ENCODE measurements at places on chromosomes 4 and X.

- no peak for DNase-seq
Observed at GRCh38 chrX:130539721-130540321, 138.0 kb downstream of the RBMX2 start.

DNA sequence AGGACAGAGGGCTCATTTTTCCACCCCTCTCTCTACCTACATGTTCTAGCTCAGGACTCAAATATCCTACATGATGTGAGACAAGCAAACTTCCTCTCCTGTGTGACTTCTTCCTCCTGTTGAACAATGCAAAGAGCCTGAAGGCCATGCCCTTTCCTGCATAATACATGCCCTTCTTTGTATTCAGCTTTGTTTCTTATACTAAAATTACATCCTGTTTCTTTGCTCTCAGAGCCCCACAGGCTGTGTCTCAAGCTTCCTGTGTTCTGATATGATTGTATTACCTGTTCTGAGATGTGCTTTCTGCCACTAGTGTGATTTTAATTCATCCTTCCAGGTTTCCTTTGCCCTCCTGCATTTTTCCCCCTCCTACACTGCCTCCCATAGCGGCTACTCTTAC, 166.4 kb upstream of the AFF2 start:
- no peak for DNase-seq

DNA sequence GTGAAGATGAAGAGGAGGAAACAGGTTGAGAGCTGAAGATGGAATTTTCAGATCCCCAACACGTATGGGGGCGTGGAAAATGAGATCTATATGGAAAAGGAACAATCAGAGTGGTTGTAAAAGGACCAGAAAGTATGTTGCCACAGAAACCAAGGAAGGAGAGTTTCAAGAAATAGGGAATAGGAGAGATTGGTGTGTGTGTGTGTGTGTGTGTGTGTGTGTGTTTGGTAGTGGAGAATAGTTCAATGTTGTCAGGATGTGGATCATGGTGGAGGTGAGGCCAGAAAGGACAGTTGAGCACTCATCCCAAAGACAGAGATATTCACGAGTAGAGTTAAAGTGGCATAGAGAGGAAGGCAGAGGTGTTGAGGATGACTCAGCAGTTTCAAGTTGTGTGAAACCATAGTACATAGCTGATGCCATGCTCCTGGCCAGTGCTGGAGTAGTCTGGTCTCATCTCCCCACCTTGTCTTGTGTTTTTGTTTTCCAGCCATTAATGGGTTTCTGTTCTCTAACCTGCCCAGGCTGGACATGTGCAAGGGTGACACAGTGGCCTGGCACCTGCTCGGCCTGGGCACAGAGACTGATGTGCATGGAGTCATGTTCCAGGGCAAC, 36.1 kb downstream of the HEPH start:
- DNase-seq = no peak

DNA sequence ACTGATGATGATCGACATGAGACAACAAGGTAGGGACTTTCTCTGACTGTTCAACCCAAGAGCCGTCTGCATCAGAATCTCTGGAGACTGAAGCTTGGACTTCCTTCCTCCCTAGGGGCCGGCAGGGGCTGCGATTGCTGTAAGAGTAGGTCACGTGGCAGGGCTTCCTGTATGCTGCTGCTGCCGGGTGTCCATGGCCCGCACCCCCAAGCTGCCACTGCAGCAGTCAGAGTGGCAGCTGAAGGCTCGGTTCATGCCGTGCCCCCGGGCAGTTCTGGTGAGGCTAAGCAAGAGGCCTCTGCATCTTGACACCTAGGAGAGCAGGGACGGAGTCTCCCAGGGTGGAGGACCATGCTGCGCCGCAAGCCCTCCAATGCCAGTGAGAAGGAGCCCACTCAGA, at the start of gene SASH3:
Gene SASH3, plus strand, starts transcription at position 203 of the 400 bp plus-strand sequence. Its CDS starts 149 bp downstream, at position 352.
- DNase-seq = peak; percentile 58

- DNase-seq = no peak
Observed at GRCh38 chr4:10245751-10246150, 129.2 kb upstream of the WDR1 start.

- no peak for DNase-seq
Observed at GRCh38 chr4:175277816-175278215, 359.7 kb downstream of the ADAM29 start.

- no peak for DNase-seq
Observed at GRCh38 chr4:75547647-75548387, 8.0 kb upstream of the ODAPH start.

DNA sequence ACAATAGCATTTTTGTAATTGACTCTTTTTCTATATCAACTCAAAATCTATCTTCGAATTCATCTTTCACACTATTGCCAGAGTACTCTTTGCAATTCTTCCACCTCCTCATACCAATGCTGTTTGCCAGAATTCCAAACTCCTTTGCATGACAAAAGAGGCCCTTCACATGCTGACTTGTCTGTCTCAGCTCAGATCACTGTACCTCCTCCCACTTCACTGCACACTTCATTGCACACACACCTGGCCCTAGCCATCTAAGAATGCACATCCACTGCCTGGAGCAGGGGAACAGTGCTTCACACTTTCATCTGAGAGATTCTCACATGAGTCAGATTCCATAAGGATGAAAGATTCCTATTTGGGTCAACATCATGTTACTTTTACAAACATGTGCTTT, 56.5 kb downstream of the PRDM5 start:
- DNase-seq = no peak

- no peak for DNase-seq
Observed at GRCh38 chr4:1750381-1751154, 29.2 kb downstream of the TACC3 start.

GRCh38 chr4:147954850-147955249, 223.0 kb downstream of the ARHGAP10 start:
- DNase-seq = no peak

- DNase-seq = no peak
Observed at GRCh38 chrX:112839856-112840255, 775 bp downstream of the AMOT start.

- no peak for DNase-seq
Observed at GRCh38 chr4:14168919-14169318, 541.4 kb upstream of the BOD1L1 start.

- no peak for DNase-seq
Observed at GRCh38 chr4:161197912-161198311, 965.9 kb downstream of the FSTL5 start.

DNA sequence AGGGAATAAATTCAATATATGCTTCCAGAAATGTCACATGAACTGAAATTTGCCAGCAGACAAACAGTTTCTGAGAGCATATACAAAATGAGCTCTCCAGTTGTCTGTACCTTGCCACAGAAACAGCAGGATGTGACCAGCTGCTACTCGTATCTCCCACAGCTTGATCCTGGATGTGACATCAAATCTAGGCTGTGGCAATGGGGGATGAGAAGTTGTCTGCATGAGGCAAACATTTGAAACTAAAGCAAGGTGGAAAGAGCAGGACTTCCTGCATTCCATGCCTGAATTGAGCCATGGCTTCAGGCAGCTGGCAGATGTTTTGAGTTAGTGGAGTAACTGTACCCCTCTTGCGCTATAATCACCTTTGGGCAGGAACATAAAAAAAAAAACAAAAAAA, 1724.0 kb downstream of the RPA4 start:
- DNase-seq = no peak

- DNase-seq = no peak
Observed at GRCh38 chr4:110878956-110879355, 256.1 kb upstream of the PITX2 start.

- DNase-seq = no peak
Observed at GRCh38 chr4:48594180-48594579, 104.1 kb downstream of the ZAR1 start.

GRCh38 chrX:108344216-108344615, 94.0 kb downstream of the COL4A6 start:
- DNase-seq = no peak

DNA sequence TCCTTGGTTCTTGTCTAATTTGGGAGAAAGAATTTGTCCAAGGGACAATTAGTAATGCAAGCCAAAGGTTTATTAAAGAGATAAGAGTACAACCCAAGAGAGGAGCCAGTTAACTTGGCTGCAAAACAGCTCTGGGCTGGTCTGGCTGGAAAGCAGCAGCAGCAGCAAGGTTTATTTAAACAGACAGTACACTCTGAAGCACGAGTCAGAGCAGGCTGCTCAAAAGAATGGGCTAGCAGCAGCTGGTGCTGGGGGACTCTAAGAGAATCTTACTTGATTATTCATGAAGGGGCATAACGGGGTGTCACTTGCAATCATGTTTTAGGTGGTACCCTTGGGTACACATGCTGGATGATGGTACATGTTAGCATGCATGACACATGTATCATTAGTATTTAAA, 17.1 kb upstream of the CT47C1 start:
- no peak for DNase-seq

- DNase-seq = no peak
Observed at GRCh38 chr4:103996064-103996463, 276.3 kb upstream of the TACR3 start.

DNA sequence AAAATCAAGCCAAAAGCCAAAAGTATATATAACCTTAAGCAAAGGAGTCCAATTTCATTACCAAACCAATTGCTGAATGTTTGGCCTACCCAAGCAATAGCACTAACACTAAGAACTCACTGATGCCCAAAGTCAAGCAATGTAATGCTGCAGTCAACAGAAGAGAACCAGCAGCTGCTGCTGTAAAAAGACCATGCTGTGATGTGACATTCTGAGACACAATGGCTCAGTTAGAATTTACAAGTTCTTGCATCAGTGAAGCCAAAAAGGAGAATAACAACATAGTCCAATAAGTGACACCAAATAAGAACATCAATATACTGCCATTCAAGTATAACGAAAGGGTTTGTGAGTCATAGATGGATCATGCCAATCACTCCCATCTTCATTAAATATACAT, 514.0 kb upstream of the DIAPH2 start:
- no peak for DNase-seq

GRCh38 chr4:112410364-112410763, 105.6 kb downstream of the NEUROG2 start:
- no peak for DNase-seq

- no peak for DNase-seq
Observed at GRCh38 chrX:44698357-44698756, 145.5 kb upstream of the DUSP21 start.

DNA sequence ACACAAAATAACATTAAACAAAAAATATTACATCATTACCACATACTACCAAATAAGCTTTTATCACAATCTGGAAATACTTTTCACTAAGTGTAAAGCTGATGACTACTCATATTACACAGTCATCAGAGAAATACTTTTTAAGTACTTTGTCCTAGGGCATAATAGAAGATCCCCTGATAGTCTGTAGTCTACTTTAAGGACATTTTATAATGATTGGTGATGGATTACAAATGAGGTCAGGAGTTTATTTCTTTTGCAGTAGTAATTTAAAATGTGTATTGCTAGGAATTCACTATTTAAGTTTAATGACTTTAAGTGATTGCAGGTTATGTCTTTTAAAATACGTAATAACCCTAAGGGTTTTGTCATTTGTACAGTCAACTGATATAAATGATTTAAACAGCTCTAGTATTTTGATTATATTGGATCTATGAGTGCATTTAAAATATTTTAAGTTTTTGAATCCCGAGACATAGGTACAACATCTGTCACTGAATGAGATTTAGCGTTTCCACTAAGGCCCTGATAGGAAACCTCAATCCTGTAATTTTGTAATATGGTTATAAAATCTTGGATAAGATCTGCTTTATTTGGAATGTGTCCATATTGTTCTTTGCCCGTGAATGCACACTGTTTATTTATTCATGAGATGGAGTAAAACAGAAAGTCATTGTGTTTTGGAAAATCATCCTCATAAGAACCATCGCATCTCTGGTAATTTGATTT, 189.5 kb downstream of the ARAP2 start:
- no peak for DNase-seq

GRCh38 chr4:87420276-87420830, 2.0 kb upstream of the NUDT9 start:
- no peak for DNase-seq

DNA sequence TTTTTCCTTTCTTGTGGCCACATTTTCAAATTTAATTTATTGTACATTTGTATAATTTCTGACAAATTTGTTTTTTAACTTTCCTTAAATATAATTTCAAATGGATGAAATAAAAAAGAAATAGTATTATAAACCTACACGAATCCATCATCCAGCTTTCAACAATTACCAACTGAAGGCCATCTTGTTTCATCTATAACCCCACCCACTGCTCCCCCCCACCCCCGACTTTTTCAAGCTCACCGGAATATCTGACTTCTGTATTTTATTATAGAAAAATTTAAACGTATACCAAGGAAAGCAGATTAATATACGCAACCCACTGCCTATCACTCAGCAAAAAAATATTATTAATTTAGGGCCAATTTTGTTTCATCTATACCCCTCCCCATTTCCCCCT, 1.1 kb downstream of the MORF4L2 start:
- DNase-seq = no peak
